ENCODE measurements at places on chromosomes 5 and 9.
A peak's percentile ranks its signal among the peaks of the same experiment; 100 is the strongest.

DNA sequence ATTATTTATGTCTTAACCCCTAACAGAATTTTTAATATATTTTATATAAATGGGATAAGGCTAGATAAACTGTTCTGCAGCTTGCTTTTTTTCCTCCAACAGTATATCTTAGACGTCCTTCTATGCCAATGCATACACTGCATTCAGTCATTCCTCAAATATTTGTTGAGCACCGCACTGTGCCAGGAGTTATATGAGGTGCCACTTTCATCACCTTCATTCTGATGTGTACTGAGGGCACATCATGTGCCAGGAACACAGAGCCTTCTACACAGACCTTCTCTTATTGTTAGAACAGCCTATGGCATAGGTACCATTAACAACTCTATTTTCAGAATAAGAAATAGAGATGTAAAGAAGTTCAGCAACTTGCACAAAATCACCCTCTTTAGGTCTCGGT is 570.1 kb downstream of the CDK5RAP2 start:
- no peak for DNase-seq

DNA sequence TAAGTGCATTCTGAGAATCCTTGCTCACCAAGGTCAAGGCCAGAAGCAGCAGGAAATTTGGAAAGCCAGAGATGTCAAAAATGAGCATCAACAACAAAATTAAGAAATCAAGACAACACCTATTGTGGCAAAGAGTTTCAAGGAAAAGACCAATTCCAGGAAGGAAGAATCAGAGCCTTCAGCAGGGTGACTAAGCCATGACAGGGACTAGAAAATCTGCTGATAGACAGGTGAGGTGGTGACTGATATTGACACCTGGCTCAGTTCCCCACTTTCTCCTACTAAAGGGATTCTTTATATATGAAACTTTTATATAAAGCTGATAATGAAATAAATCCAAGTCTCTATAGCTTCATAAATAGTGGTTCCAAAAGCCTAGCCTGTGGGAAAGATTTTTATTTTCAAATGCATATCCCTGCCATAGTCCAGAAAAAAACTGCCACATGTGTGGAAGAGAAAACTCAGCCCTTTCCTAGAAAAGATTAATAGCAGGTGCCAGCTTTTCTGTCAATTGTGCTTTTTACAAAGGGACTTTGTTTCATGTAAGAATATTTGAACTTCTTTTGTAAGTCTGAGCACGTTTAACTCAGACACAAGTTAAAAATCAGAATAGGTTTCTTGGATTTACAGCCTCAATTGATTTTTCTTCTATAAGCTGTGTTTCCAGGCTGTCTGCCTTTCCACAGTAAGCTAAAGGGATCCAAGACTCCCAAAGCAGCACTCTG is 81.1 kb upstream of the GRAMD2B start:
- no peak for DNase-seq

GRCh38 chr9:133956520-133957076 is 35.5 kb downstream of the VAV2 start:
- no peak for DNase-seq

- no peak for DNase-seq
Measured at GRCh38 chr9:107409581-107410389, 79.8 kb downstream of the KLF4 start.

DNA sequence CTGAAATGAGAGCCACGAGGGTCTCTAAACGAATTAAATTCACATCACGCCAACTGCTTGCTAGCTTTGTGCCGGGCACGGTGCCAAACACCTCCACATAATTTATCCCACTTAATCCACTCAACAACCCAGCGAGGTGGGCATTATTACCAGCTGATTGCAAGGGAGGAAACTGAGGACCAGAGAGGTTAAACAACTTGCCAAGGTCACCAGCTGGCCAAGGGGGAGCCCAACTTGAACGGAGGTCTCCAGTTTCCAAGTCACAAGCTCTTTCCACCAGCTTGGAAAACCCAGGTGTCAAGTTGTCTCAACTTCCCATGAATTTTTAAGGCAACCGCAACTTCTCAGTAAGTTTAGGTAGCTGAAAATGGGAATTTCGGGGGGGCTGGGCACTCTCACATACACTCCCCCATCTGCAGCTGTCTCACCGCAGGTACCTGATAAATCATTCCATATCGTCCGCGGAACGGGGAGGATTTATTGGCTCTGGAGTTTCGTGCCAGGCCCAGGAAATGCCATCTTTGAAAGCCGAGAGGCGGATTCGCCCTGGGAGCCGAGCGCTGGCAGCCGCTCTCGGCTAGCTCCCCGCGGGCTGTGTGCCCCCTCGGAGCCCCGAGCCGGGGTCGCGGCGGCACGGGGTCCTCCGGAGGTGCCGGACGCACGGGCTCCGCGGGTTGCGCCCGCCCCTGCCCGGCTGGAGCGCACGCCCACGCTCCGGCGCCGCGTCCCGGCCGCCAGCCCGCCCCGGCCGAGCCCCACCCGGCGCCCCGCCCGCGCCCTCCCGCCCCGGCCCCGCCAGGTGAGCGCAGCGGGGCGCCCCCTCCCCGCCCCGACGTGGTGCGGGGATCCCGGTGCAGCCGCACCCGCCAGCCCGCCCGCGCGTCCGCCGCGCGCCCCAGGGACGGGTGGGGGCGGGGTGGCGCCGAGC is 617 bp downstream of the PTPN3 start:
- peak; percentile 38 for DNase-seq

GRCh38 chr5:2755681-2756171 is 4.2 kb upstream of the IRX2 start:
- DNase-seq: no peak

- no peak for DNase-seq
Measured at GRCh38 chr5:34609951-34610441, 46.1 kb upstream of the RAI14 start.

- DNase-seq: no peak
Measured at GRCh38 chr5:58999804-59000203, 416.9 kb downstream of the RAB3C start.

- no peak for DNase-seq
Measured at GRCh38 chr5:6729386-6730310, 16.4 kb downstream of the TENT4A start.

GRCh38 chr5:89994266-89994665 is 415.3 kb downstream of the CETN3 start:
- no peak for DNase-seq

GRCh38 chr5:53671447-53671846 is 111.0 kb downstream of the NDUFS4 start:
- DNase-seq: no peak

DNA sequence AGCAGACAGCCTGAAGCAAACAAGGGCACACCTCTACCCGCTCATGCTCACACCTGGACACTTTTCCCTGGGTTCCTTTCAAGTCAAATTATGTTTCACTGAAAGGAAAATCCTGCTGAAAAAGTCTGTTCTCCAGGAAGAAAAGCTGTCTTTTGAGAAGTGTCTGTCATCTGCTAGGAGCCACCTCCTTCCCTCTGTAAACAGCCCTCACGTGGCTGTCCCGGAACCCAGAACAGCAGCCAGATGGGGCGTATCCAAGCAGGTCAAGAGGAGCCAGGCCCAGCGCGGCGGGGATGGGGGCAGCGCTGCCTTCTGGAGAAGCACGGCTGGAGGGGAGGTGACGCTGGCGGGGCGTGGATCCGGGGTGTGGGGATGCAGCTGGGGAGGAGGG is at the start of gene PNPLA7:
Gene PNPLA7 (minus strand): TSS at position 172 of the 391 bp plus-strand sequence. CDS start 205 bp downstream, outside the sequence.
- peak; percentile 80 for DNase-seq
